Pancreas (tissue), 10 donors: ENCODE measurements at places on chromosomes 1 and 21.

GRCh38 chr1:158961178-158961577, 29.8 kb downstream of the PYHIN1 start:
- no peak overlapping the region for H3K4me3 ChIP-seq
- H3K27me3 ChIP-seq = no peaks in the 10 kb centered on the region
- no peak for DNase-seq
- H3K36me3 ChIP-seq = no peaks in the 10 kb centered on the region
- no peak overlapping the region for H3K27ac ChIP-seq

- H3K27me3 ChIP-seq = no peaks in the 10 kb centered on the region
- no peak for DNase-seq
- H3K27ac ChIP-seq = no peak overlapping the region
- H3K4me3 ChIP-seq = no peak overlapping the region
- no peaks in the 10 kb centered on the region for H3K36me3 ChIP-seq
Observed at GRCh38 chr1:14522926-14523241, 75.6 kb upstream of the KAZN start.

DNA sequence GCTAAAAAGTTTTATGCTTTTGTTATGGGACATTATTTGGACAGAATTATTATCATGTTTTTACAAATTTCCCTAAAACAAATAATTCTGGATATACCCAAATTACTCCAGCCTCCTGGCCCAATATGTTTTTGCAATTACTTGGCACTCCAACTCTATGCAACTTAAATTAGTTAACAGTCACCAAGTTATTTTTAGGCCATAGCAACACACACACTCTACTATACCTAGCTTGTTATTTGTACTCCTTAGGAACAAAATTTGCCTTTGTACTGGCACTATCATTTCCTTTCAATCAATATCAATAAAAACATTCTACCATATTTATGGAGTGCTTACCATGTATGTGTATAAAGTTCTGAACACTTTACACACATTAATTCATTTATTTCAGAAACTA, 7.7 kb downstream of the DUSP10 start:
- no peaks in the 10 kb centered on the region for H3K36me3 ChIP-seq
- no peak for DNase-seq
- H3K4me3 ChIP-seq = no peak overlapping the region
- peaks cover 39% of the 10 kb centered on the region for H3K4me1 ChIP-seq

DNA sequence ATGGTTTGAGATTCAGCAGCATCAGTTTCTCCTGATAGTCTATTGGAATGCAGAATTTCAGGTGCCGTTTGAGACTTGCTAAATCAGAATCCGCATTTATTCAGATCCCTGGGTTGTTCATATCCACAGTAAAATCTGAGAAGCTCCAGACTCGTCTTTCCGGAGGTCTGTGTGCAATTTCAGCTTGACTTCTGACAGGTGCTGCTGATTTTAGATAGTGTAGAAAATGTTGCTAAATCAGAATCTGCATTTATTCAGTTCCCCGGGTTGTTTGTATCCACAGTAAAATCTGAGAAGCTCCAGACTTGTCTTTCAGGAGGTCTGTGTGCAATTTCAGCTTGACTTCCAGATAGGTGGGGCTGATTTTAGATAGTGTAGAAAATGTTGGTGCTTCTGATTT, 113.7 kb downstream of the PAPPA2 start:
- DNase-seq = no peak
- H3K4me1 ChIP-seq = no peaks in the 10 kb centered on the region
- H3K27ac ChIP-seq = no peak overlapping the region
- no peak overlapping the region for H3K4me3 ChIP-seq
